Erythroblast (primary cell): ENCODE measurements at places on chromosomes 13 and 19.

- no peak for DNase-seq
These were observed 17.7 kb downstream of the GRIK5 start for GRCh38 chr19:42052241-42052863.

- DNase-seq, result peak; percentile 81
These were observed 1.5 kb upstream of the WDR18 start for GRCh38 chr19:982567-983170.

- peak; percentile 82 for DNase-seq
These were observed 33.0 kb downstream of the KCTD4 start for GRCh38 chr13:45167611-45168554.

- no peak for DNase-seq
These were observed 13.2 kb upstream of the PAK4 start for GRCh38 chr19:39112338-39112890.

DNA sequence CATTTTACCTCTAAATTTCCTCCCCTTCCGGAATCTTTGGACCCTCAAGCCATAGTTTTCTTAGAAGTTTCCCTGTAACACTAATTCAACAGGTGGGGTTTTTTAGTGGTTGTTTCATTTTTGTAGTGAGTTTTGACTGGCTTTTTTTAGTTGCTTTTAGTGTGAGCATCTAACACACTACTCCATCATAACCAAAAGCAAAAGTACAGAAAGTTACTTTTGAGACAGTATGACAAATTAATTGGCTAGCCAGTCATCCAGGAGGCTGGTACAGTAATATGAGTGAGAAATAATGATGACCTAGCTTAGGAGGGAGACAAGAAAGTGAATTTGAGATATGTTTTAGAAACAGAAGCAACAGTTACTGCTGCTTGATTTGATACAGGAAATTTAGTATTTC, 71.5 kb downstream of the DNAJC15 start:
- no peak for DNase-seq
